ENCODE measurements at places on chromosomes 7 and 10.

GRCh38 chr7:18590241-18590640 is 94.7 kb downstream of the HDAC9 start:
- DNase-seq = no peak

DNA sequence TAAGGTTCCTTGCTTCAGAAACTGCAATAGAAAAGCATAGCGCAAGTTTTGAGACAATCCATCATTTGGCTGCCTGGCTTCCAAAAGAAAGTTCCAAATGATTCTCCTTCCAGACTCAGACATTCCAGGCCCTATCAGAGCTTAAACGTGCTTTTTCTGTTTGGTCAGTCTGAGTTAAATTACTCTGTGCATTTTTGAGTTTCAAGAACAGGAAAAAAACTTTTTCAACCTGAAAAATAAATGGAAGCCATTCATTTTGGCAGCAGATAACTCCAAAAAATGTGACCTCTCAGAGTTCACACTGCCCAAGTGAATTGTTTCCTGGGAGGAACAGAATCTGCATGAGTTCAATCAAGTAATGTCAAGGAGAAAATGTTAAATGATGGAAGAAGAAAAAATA is 354.2 kb downstream of the CXCL12 start:
- DNase-seq = no peak

DNA sequence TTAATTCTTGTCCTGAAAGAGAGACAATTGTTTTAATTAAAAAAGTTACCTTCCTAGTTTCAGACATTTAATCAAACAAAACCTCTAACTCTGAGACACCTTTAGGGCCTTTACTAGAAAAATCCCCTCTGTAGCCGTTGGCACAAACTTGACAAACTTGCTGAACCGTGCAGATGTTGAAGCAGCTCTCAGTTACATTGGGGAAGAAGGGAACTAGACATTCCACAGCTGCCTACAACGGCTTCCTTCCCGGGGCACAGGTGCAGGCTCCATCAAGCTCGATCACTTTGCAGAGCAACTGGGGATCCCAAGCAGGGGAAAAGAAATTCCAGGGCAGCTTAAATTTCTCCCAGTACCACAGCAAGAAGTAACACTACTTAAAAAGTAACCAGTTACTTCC is 141.3 kb downstream of the SKAP2 start:
- DNase-seq = no peak

DNA sequence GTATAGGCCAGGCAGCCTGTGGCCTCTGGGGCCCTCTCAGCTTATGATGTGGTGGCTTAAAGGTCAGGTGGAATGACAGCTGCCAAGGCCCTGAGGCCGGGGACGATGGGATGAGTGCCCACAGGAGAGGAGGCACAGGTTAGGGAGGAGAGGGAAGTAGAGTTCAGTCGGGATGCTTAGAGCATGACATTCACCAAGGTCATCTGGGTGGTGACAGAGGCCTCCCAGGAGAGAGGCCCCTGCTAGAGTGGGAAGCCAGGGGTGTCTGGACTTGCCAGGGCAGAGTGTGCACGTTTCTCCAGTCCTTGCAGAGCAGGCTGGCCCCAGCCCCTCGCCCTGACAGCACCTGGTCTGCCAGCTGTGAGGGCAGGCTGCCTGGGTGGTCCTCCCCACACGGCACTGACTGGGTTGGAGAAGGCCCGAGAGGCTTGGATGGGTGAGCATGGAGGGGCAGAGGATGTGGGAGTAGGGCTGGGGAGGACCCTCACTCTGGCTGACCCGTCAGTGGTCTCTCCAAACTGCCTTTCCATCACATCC is 1.5 kb downstream of the CALHM1 start:
- no peak for DNase-seq

DNA sequence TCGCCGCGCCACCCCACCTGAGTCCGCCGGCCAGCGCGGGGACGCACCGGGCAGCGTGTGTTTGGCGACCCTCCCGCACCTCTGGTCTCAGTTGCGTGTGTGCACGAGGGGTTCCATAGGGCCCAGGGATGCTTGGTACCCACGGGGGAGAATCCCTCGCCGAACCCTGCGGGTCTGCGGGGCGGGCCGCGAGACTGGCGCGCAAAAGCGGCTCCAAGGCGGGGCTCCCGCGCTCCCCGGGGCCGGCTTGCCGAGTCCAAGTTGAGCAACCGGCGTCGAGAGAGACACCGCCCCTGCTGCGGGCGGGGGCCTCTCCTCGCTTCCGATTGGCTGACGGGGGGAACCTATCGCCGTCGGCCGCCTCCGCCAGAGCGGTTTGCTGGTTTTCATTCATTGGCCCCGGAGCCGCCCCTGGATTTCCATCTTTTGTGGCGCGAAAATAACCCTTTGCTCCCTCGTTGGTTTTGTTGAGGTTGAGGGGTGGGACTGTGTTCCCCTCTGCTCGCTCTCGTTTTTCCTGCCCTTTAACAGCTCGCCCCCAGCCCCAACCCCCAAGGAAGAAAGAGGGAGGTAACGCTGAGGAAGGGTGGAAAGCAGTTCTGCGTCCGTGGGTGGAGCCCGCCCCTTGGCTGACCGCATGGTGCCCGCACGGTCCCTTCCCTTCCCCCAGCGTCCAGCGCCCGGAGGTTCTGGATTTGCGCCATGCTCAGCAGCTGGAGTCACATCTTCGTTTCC is 4.0 kb upstream of the IGF2BP3 start:
- DNase-seq = peak; percentile 90

DNA sequence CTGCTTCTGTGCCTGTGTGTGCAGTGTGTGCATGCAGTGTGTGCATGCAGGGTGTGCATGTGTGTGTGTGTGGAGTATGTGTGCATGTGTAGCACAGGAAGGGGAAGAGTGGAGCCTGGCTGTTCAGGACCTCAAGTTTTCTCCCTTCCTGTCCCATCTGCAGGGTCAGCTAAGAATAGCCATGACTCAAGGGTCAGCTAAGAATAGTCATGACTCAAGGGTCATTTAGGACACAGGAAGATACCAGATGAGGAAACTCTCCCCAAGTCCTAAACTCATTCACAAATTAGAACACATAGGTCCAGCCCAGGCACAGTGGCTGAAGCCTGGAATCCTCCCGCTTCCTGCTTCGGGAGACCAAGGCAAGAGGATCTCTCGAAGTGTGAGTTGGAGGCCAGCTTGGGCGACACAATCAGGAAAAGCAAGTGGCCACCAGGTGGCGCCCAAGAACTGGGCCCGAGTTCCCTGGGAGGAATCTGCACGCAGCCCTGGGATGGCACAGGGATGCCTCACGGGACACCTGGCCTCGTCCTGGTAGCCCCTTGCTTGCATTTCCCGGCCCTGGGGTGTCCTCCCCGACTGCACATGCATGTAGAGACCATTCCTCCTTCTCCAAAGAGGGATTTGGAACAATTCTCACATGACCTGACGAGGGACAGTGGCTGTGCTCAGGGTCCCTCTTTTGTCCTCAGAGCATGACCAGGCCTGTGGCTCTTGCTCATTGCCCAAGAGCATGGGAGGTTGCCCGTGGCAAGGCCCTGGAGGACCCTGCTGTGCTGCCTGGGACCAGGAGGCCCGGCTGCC is 21.4 kb upstream of the VOPP1 start:
- no peak for DNase-seq

- no peak for DNase-seq
Observed at GRCh38 chr7:54689394-54690049, 69.5 kb downstream of the SEC61G start.

Measured in fibroblast of skin of left biceps (primary cell).